ENCODE measurements at places on chromosomes 1 and 21. TPM values are rescaled to one million over a fixed set of nuclear protein-coding genes. Genes with fewer than 3 reads are reported as not detected.

Gene DNAJC28
- total RNA-seq = 0.79 TPM

DNA sequence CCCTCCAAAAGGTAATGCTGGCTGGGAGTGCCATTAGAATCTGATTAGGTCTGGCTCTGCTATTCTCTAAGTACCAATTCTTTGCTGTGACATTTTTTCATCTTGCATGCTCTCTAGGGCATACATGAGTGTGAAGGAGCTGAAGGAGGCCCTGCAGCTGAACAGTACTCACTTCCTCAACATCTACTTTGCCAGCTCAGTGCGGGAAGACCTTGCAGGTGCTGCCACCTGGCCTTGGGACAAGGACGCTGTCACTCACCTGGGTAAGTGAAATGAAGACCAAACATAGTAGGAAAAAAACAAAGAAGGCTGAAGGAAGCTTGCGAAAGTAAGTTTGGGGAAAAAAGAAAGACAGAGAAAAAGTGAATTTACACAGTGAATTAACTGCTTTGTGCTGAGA is 207.9 kb downstream of the PAPPA2 start:
- DNase-seq = no peak

- no peak for DNase-seq
Observed at GRCh38 chr1:243474906-243475305, 219.1 kb downstream of the SDCCAG8 start.

- DNase-seq = no peak
Observed at GRCh38 chr1:29122682-29123052, 1.0 kb downstream of the TMEM200B start.

DNA sequence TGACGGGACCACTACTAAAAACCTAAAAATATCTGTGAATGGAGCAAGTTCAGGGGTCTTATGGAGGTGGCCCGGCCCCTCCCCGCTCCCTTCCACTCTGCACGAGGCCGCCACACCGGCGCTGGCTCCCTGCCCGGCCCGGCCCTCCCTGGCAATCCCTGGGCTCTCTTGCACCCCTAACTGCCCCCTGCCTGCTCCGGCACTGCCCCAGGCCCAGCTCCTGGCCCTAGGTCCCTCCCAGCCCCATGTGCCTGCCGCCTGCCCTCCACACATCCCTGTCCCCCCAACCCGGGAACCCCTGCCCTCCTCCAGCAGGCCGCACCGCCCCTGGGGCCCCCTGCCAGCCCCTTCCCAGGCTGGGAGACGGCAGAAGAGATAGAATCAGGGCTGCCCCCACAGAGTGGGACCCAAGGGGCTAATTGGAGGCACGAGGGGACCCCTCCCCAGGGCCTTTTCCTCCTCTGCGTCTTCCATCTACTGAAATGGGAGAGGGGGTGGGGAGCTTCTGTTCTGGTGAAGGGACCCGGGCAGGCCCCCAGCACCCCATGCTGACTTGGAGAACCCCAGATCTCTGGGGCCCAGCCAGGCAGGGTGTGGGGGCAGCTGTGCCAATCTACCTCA is 9.3 kb upstream of the CTRC start:
- no peak for DNase-seq

GRCh38 chr1:231313661-231314060 is 24.0 kb downstream of the EXOC8 start:
- no peak for DNase-seq

Gene BEST4
- total RNA-seq = under 0.01 TPM

DNA sequence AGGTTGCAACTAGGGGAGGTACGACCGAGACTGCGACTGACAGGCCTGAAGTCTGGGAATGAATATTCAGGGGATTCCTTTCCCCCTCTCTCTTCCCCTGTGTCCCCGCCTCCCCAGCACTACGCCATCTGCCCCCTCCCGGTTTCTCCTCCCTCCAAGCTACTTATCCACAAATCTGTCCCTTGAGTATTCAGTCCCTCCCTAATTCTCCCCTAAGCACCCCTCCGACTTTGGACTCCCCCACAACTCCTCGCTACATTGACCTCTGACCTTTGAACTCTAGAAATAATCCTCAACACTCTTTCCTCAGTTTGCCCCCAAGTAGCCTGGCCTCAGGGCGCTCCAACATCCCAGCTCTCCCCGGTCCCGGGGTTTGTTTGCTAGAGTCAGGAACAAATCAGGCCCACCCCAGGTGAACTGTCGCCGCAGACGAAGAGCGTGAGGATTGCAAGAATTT is 393 bp downstream of the LYSMD1 start:
- no peak for DNase-seq

Gene GLMN
- 8.4 TPM for total RNA-seq

- DNase-seq = no peak
Observed at GRCh38 chr21:40830836-40831235, 16.1 kb downstream of the DSCAM start.

DNA sequence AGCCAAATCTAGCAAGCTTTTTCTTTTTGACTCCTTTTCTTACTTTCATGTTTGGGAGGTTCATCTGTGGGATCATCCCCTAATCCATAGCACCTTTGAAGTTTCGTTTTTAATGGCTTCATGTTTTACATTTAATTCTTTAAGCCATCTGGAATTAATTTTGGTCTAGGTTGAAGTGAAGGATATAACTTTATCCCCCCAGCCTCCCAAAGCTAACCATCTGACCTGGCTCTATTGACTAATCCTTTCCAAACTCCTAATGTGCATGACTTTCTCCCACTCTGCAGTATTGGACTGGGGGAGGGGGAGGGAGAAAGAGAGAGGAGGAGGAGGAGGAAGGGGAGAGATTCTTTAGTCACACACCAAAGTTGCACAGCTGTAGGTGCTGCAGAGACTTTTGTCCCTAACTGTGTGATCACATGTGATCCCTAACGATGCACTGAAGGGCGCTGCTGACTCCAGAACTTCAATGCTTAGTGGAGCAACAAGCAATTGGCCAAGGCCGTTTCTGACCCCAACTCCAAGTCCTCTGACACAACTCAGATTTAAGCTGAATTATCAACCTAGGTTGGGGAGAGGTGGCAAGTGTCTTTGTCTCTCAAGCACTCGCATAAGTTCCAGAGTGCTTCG is 191.6 kb downstream of the HUNK start:
- DNase-seq = no peak

GRCh38 chr1:212106286-212106792 is 70.8 kb downstream of the DTL start:
- DNase-seq = no peak

DNA sequence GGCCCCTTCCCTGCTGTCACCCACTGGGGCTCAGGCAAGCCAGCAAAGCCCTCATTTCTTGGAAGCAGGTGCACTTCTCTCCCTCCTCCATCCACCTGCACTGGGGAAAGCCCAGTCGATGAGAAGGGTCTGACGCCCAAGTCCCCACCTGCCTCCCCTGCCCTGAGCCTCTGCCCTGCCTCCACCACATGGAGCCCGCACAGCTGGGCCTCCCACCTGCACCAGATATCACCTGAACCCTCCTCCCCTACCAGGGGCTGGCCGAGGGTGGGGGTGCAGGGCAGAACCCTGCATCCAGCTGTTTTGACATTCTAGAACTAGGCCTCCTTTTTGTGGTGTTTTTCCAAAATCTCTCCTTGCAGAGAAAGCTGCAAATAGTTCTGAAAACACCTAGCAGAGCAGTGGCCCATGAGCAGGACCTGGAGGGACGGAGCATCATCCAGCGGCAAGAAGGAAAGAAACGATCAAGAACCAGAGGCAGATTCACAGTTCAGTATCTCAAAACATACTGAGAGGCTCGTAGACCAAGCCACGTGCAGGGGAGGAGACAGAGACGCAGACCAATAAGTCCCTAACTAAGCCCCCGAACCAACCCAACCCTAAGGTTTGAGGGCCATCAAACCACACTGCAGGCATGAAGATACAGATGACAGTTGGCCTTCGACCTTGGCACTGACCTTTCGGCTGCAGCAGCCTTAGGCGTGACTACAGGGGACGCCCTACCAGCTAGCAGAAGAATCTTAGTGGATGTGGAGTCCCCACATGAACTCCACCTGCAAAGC is 16.7 kb downstream of the CHD5 start:
- DNase-seq = no peak

DNA sequence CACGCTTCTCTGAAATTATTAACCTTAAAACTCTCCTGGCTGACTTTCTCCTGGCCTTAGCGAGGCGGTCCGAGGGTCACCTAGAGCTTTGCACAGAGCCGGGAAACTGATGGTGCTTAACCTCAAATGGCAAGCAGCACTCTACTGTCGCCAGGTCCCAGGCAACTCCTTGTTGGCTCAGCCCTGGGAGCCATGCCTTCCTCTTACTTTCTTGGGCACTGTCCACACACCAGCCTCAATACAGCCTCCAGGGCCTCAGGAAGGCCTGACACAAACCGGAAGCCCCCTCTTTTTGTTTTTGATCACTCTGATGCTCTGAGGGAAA is 3.8 kb downstream of the TRABD2B start:
- DNase-seq = no peak

All from pulmonary artery endothelial cell (primary cell).